ENCODE measurements at places on chromosomes 1 and 21. TPM values are rescaled to one million over a fixed set of nuclear protein-coding genes. Genes with fewer than 3 reads are reported as not detected.

The MASP2 gene
- 0.06 TPM for total RNA-seq

The KPRP gene
- not detected for total RNA-seq

The FRRS1 gene
- 37.1 TPM for total RNA-seq

The DEPDC1 gene
- 20.5 TPM for total RNA-seq

The GJB3 gene
- total RNA-seq: not detected

The LCK gene
- not detected for total RNA-seq

The SLC9C2 gene
- total RNA-seq: not detected

The A3GALT2 gene
- not detected for total RNA-seq

The CLEC20A gene
- total RNA-seq: not detected

The PEAR1 gene
- 15.9 TPM for total RNA-seq

The FAM167B gene
- total RNA-seq: 0.79 TPM

All from aortic smooth muscle cell (primary cell).